Stimulated activated CD8-positive, alpha-beta memory T cell treated with anti-CD3 and anti-CD28 coated beads, Interleukin-7, amount 100 ng/mL, for 24 hours (primary cell): ENCODE measurements at places on chromosomes 2 and 18.

DNA sequence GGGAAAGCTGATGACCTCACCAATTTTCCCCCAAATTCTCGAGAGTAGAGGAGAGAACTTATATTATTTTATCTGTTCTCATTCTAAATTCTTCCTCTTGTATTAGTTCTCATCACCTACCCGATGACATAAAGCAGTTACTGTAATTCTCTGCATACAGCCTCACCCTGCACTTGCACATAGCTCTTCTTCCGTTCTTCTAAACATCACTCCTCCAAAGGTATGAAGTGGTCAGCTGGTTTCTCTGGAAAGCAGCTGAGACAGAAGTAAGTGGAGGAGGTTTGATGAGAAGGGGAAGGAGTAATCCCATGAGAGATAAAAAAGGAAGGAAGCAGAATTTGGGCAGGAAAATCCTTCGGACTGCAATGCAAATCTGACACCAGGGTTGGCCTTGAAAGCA lies 39.0 kb downstream of the FBXO48 start:
- DNase-seq, result no peak

DNA sequence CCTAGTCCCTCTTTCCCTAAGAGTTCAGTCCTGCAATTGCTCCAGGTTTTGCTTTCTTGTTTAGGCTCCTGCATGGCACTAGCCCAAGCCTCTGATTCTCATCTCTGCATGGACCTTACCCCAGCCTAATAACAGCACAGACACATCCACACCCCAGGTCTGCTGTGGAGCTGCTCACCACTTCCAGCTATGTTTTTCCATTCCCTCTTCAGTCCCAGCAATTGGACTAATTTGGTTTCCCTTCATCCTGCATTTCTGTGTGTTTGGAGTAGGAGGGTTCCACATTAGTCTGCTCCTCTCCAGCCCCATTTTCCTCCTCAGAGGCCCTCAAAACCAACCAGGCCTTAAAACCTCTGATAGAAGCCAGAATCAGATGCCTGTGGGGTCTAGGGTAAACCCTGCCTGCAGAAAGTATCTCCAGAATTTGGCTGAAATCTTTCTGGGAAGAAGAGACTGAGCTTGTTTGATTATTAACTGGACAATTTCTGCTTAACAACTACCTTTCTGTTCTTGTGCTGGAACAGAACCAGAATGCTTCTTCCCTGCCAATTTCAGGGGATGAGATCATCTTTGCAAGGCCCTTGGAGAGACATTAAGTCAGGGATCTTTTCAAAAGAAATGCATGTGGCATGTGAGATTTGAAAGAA lies 95.9 kb downstream of the GFPT1 start:
- no peak for DNase-seq

DNA sequence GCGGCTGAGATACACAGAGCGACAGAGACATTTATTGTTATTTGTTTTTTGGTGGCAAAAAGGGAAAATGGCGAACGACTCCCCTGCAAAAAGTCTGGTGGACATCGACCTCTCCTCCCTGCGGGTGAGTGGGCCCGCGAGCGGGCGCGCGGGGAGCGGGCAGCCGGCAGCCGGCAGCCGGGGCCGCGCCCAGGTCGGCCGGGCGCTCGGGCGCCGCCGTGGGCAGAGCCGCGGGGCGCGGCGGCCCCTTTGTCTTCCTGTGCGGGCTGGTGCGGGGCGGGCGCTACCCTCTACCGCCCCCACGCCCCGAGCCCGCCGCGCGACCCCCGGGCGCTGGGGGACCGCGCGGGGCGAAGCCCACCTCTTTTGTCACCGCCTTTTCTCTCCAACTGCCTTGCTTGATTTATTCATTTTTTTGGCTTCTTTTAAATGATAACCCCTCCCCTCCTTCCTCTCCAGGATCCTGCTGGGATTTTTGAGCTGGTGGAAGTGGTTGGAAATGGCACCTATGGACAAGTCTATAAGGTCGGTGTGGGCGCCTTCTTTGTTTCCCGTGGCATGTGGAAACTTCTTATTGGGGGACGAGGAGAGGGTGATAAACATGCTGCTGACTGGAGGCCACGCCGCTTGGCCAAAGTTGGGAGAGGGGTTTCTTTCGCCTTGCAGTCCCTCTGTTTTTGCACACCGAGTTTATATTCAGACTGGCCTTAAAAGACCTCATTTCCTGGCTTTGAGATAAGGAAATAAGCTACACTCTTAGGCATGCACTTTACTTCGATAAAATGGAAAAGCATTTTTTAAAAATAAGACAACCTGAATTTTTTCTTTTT lies 722 bp downstream of the MAP4K4 start:
- DNase-seq, result no peak

DNA sequence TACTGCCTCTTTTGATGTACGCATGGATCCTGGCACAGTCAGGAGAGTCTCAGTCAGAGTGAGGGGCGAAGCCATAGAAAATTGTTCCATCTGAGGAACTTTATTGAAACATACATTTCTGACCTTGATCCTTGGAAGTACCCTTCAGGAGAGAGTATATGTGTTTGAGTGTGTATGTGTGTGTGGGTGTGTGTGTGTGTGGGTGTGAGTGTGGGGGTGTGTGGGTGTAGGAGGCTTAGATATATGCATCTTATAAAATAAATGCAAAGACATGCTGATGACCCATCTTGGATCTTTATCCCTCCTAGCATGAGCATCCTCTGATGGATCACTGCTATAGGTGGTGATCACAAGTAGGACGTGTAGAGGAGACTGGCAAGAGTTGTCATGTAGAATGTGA lies 93.5 kb downstream of the SETBP1 start:
- DNase-seq, result no peak

- DNase-seq, result no peak
Observed at GRCh38 chr2:96341641-96342040, 6.1 kb downstream of the NCAPH start.

DNA sequence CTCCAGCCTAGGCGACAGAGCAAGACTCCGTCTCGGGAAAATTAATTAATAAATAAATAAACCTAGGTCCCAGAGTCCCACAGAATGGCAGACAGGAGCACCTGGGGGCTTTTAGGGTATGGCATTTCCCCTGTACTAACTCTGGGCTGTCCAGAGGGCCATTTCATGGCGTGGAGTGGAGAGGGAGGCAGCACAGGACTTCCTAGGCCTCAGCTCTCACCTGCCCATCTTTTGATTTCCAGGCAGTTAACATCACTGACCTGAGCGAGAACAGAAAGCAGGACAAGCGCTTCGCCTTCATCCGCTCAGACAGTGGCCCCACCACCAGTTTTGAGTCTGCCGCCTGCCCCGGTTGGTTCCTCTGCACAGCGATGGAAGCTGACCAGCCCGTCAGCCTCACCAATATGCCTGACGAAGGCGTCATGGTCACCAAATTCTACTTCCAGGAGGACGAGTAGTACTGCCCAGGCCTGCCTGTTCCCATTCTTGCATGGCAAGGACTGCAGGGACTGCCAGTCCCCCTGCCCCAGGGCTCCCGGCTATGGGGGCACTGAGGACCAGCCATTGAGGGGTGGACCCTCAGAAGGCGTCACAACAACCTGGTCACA lies 5.1 kb downstream of the IL1RN start:
- DNase-seq, result no peak

- DNase-seq, result no peak
Observed at GRCh38 chr2:222945887-222946286, 85.1 kb downstream of the ACSL3 start.

- no peak for DNase-seq
Observed at GRCh38 chr18:58105206-58105887, 61.3 kb downstream of the NEDD4L start.

DNA sequence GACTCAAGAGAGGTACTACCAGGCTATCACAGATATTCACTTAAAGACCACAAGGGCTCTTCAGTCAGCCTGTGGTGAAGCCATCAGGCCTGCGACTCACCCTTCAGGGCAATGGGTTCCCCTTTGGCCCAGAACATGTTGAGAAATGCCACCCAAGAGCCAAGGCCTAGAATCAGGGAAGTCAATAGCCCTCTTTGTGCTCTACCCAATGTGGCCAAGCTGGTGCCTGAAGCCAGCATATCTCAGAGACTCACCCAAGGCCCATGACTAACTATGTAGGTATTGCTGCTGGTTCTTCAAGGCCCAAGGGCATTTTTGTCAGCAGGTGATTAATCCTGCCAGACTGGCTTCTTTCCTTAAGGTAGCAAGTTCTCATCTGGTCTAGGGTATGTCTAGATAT lies 338.9 kb upstream of the SETBP1 start:
- DNase-seq, result no peak

DNA sequence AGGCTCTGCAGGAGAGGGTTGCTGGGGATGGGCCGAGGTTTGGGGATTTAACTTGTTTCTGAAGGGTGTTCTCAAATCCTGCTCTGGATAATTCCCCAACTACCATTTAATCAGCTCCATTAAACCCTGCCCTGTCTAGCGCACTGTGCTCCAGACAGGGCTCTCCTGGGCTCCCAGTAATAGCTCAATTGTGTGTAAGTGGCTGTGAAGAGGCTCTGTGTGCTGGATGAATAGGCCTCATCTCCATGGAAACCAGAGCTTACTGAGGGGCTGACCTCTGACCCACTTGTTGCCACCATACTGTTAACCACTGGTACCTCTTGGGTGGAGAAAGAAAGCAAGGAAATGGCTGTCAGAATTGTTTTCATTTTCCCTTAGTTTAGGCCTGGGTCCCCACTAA lies 92.9 kb downstream of the TGOLN2 start:
- no peak for DNase-seq

- DNase-seq, result no peak
Observed at GRCh38 chr2:160603771-160604510, 110.3 kb upstream of the RBMS1 start.

GRCh38 chr18:35344736-35345459 lies 678 bp upstream of the ZNF24 start:
- no peak for DNase-seq

DNA sequence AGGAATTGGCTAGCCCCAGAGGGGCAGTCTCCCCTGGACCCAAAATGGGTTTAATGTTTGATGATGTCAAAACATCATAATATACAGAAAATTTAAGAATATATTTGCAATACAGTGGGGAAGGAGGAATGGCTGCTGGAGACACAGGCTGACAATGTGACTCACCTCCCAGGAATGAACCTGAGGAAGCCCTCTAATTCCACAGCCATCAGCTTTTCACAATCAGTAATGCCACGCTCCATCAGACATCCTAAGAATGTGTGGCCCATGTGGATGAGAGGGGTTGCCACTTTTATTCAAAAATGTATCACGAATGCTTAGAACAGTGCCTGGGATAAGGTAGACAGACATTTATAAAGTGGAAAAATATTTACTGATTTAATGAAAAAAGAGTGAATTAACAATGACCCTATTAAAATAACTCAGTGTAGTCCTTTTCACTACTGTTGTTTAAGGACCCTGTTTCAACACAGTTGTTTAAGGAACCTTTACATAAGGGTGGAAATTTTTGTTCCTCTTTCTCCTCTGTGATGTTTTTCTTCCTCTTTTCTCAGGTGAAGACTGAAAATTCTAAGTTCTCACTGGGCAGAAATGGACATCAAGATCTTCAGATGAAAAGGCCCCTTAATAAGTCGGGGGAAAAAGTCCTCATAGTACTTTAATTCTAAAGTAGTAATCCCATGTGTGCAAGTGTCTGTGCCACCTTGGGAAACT lies 17.5 kb upstream of the TMEM163 start:
- no peak for DNase-seq

DNA sequence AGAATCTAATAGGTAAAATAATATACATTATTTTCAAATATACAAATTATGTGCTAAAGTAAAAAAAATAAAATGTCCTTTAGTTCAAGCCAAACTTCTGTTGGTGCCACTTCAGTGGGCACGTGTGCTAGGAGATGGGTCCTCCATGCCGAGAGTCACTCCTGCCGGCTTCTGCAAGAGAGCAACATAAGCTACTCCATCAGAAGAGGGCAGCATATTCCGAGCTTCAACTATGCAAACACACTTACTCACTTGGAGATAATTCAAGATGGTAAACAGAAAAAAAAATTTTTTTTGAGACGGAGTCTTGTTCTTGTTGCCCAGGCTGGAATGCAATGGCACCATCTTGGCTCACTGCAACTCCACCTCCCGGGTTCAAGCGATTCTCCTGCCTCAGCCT lies 24.4 kb downstream of the CNOT11 start:
- no peak for DNase-seq

DNA sequence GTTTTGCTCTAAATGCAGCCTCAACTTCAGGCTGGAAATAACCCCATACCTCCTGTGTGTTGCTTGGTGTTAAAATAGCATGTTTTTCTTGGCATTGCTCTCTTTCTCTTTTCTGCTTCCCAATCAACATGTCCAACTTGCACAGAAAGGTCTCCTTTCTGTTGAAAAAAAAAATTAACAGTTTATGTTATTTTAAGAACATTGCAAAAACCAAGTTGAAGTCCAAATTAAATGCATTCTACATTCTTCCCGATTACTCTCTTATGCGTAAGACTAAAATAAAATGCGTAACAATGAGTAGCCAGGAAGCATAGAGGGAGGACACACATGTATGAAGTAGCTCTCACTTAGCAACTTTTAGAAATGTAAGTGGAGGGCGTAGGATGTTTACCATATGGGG lies 1406.1 kb upstream of the NXPH2 start:
- no peak for DNase-seq

- DNase-seq, result no peak
Observed at GRCh38 chr2:230411570-230412370, 4.2 kb upstream of the SP100 start.

DNA sequence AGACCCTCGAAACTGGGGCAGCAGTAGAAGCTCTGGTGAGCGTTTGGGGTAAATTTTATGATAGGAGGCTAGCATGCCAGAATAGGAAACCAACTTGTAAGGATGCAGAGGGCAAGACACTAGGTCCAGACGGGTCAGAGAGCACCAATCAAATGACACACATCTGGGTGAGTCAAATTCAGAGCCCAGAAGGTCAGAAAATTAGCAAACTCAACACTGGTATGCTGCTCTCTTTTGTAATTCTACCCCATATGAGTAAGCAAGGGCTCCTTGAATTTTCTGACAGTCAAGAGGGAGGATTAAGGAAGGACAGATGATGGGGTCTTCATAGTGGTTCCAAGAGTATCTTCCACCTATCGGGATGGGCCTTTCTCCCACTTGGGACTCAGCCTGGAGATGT lies 209.8 kb downstream of the BCL2 start:
- DNase-seq, result no peak

DNA sequence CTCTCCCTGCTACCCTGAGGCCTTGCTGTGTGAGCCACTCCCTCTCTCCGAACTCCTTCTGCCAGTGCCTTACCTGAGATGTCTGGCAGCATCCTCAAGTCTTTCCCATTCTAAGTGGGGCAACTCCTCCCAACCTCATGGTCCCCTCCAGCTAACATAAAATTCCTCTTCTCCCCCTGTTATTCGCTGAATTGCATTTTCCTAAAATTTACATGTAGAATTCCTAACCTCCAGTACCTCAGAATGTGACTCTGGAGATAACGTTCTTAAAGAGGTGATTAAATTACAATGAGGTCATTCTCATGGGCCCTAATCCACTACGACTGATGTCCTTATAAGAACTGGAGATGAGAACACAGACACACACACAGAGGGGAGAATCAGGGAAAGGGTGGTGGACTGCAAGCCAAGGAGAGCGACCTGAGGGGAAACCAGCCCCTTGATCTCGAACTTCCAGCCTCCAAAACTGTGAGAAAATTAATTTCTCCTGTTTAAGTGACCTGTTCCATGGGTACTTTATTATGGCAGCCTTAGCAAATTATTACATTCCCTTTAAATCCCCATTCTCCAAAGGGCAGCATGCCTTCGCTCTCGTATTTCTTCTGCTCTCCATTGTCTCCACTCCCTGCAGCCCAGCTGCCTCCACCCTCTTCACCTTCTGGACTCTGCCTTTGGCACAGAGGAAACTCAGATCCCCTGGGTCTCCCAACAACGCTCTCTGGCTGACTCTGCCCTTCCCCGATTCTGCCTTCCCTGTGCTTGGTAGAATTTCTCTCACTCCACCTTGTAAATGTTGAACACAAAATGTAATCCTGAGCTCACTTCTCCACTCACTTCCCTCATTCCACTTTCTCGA lies 70.5 kb downstream of the TGIF1 start:
- DNase-seq, result no peak
